Right kidney (tissue), 9 donors: ENCODE measurements at places on chromosomes 1 and 21.
A peak's percentile ranks its signal among the peaks of the same experiment; 100 is the strongest.

DNA sequence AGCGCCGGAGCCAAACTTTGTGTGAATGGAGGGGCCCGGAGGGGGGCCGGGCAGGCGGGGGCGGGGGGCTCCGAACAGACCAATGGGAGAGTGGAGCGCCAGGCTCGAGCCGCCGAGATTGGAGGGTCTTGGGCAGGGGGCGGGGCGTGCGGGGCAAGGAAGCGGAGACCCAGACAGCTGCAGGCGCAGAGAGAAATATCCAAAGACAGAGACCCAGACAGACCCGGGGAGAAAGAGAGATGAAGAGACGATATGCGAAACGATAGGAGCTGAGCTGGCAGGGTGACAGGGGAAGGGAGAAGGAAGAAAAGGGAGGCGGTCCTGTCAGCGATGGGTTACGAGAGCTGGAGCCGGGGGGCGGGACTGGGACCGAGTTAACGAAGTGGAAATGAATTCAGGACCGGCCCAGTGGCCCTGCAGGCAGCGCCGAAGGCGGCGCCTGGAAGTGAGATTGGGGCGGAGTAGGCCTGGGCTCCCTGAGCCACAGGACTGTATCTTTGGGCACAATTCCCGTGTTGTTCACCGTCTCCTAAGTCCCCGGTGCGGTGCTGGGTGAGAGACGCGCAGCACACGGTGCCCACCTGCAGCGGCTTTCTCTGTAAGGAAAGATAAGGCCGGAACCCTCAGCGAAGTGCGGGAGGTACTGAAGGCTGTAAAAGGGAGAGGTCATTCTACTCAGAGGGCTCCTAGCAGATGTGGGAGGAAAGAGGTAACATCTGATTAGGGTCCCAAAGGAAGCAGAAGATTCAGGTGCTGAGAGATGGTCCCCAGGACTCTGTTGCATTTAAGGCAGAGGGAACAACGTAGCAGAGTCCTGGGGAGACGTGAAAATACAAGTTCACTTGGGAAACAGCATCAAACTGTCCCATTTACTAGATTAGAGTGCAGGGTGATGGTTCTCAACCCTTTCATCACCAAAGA, 543 bp upstream of the KCNJ10 start:
- peak; percentile 82 for DNase-seq

DNA sequence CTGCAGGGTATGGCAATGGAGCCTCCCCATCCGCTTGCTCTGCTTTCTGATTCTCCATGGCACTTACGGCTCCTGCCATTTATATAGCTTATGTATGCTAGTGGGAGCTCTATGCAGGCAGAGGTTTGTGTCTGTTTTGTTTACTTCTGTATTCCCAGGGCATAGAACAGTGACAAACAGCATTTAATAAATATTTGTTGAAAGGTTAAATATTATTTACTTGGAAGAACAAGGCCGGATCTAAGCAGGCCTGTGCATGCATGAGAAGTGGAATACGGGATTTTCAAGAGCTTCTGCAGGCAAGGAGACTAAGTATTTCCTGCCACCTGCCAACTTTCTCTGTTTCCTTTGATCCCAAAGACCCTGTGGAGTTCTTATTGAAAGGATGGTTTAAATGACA, 90.7 kb downstream of the XCL2 start:
- no peak for DNase-seq

DNA sequence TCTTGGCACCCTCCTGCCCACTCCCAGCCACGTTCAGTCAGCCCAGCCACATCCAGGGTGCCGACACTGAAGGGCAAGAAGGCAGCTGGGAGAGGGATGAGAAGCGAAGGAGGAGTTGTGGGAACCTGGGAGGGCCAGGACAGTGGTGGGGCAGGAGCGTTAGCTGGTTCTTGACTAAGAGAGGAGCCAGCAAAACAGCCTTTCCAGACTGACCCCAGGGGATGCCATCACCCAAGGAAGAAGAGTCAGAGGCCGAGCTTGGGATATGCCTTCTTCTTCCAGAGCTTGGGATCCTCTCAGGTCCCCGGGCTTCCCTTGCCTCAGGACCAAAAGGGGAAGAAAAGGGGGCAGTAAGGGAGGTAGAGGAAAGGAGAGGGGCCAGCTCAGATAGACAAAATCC, 7.2 kb downstream of the INKA2 start:
- DNase-seq: no peak

DNA sequence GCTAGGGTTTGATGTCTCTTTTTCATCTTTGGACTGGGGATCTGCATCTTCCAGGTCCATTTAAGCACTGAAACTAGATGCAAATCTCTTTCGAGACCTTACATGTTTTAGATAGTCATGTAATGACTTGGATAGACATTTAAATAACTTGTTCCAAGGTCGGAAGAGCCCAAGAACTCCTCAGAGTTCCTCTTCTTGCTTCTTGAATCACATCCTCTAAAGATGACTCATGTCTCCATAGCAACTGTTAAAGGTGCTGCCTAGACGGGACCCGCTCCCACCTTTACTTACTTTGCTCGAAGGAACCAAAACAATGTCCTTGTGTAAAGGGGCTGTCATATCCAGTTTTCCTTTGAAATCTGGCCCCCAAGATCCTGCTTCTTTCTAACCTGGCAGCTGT, 130.0 kb downstream of the EDEM3 start:
- DNase-seq: no peak

DNA sequence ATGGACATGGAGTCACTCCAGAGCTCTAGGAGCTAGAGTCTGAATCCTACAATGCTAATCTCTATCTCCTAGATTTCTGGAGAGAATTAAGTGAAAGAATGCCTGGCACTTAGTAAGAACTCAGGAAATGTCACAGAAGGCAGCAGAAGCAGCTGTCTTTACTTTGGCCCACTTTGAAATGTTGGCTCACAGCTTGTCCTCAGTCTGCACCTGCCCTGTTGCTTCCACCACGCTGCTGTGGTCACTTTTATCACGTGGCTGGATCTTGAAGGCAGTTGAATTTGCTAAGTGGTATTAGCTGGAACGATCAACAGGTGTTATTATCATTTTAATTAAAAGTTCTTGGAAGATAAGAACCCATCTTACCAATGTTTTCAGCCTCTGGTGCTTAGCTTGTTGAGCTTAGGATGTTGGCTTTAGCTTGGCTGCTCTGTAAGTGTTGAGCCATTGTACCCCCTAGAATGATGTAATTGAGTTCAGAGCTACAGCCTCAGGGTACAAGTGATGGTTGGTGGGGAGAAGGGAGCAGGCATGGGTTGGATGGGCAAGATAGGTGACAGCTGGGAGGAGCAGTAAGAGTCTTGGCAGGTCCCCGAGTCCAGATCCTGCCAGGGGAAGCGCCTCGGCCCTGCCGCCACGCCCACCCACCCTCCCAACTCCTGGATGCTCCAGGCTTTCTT, 41.9 kb upstream of the EPS8L3 start:
- no peak for DNase-seq
